ENCODE measurements at places on chromosomes 7 and 10. TPM values are rescaled to one million over a fixed set of nuclear protein-coding genes. Genes with fewer than 3 reads are reported as not detected.

Gene LIPJ
- polyA plus RNA-seq, result not detected

Gene KCP
- polyA plus RNA-seq, result 1.0 TPM

Gene PTN
- not detected for polyA plus RNA-seq

Gene GJC3
- 0.33 TPM for polyA plus RNA-seq

Gene OPALIN
- not detected for polyA plus RNA-seq

Gene SPRN
- polyA plus RNA-seq, result 1.1 TPM

Gene WASHC2A
- 64.6 TPM for polyA plus RNA-seq

Gene TET1
- under 0.01 TPM for polyA plus RNA-seq

Gene CDC14C
- 0.06 TPM for polyA plus RNA-seq

Gene INTS15
- polyA plus RNA-seq, result 16.2 TPM

Gene SOSTDC1
- 0.22 TPM for polyA plus RNA-seq

Gene KNDC1
- polyA plus RNA-seq, result not detected

Gene ASAH2B
- polyA plus RNA-seq, result 13.5 TPM

Gene ZNF365
- not detected for polyA plus RNA-seq

Gene NCF1
- polyA plus RNA-seq, result 0.89 TPM

Gene SFRP4
- polyA plus RNA-seq, result not detected

Gene CLCN1
- not detected for polyA plus RNA-seq

All from small intestine (tissue), 16 donors.